ENCODE measurements at places on chromosomes 4 and X. TPM values are rescaled to one million over a fixed set of nuclear protein-coding genes. Genes with fewer than 3 reads are reported as not detected.

GRCh38 chr4:57044996-57045395, 65.2 kb downstream of the IGFBP7 start:
- no peaks in the 10 kb centered on the region for H3K36me3 ChIP-seq
- 0 out of 2 replicates have a peak overlapping the region, but pooled peaks have one; percentile 15 for H3K4me3 ChIP-seq
- H3K27me3 ChIP-seq = no peaks in the 10 kb centered on the region
- DNase-seq = peak; percentile 44

- peaks cover 22% of the 10 kb centered on the region for H3K36me3 ChIP-seq
- no peak overlapping the region for H3K4me3 ChIP-seq
- DNase-seq = no peak
- H3K27me3 ChIP-seq = no peaks in the 10 kb centered on the region
These were observed 74.9 kb downstream of the NSG1 start for GRCh38 chr4:4461850-4462249.

DNA sequence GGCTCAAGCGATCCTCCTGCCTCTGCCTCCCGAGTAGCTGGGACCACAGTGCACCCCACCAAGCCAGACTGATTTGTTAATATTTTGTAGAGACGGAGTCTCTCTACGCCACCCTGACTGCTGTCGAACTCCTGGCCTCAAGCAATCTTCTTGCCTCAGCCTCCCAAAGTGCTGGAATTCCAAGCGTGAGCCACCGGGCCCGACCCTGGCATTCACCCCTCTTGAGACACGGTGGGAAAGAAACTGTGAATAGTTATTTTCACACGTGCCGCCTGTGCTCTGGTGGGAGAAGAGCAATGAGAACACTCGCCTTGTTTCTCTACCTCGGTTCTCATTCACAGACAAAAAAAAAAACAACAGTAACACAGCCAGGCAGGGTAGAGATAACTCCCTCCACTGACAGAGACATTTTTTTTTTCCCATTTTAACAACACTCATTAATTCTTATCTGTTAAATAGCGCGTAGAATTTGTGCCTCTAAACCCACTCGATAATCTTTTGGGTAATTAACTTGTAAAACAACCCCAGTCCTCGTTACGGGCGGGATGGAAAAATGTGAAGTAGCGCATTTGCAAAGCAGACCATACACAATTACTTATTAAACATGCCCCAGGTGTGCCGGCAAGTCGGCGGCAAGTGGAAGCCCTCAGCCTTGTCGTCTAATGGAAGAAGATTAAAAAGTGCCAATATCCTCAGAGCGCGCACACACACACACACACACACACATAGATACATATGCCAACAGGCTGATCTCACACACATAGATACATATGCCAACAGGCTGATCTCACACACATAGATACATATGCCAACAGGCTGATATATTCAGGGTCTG, 103.3 kb downstream of the DHRSX start:
- H3K4me3 ChIP-seq = no peak overlapping the region
- no peaks in the 10 kb centered on the region for H3K27me3 ChIP-seq
- H3K36me3 ChIP-seq = no peaks in the 10 kb centered on the region

DNA sequence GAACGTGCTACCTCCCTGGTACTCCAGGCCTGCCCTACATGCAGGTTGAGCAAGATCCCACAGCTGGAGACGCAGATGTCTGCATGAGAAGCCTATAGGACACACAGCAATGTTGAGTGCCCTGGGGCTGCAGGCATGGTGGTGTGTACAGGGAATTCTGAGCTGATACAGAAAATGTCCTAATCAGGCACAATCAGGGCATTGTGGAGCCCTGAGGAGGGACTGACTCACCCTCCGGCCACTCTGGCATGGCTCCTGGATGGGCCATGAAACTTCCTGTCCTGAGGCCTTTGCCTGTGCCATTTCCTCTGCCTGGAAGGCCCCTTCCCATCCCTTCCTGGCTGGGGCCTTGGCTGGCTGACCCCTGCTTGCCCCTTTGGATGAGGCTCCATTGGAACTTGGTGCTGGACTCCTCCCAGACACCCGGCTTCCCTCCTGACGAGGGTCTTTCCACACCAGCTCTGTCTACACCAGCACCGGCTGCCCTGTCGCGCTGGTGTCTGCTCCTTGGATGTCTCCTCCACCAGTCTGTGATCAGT, 16.7 kb upstream of the AFAP1 start:
- H3K36me3 ChIP-seq = no peaks in the 10 kb centered on the region

DNA sequence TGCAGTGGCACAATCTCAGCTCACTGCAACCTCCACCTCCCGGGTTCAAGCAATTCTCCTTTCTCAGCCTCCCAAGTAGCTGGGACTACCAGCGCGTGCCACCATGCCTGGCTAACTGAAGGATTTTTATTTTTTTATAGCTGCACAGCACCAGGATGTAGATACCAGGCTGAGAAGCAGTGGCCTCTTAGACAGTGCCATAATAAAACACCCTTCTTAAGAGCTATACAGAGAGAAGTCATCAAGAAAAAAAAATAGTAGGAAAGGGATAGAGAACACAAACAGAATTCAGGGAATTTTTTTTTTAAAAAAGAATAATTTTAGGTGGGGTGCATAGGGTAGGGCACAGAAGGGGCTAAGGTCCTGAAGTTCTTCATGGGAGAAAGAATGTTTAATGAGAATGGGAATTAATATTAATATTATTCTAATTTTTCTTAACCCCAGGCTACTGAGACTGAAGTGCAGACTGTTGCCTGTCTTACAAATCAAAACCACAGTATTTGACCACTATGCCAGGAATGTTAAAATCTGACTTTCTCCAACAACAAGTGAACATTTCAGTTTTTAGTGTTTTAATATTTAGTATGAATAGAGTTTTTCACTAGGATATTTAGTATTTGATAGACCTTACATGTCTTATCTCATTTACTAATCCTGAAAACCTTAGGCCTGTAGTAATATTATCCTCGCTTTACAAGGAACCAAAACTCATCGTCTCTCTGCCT, 146.7 kb downstream of the KCNIP4 start:
- H3K4me3 ChIP-seq = peak overlapping the region; percentile 22
- DNase-seq = peak; percentile 40
- peaks cover 25% of the 10 kb centered on the region for H3K4me1 ChIP-seq
- H3K36me3 ChIP-seq = no peaks in the 10 kb centered on the region
- no peaks in the 10 kb centered on the region for H3K27me3 ChIP-seq
- H3K27ac ChIP-seq = peak overlapping the region; percentile 68

GRCh38 chr4:71210823-71211222, 128.0 kb upstream of the SLC4A4 start:
- peaks cover 59% of the 10 kb centered on the region for H3K4me1 ChIP-seq
- no peaks in the 10 kb centered on the region for H3K36me3 ChIP-seq
- H3K27ac ChIP-seq = peak overlapping the region; percentile 43
- DNase-seq = peak; percentile 56
- no peak overlapping the region for H3K4me3 ChIP-seq

- no peaks in the 10 kb centered on the region for H3K36me3 ChIP-seq
- no peaks in the 10 kb centered on the region for H3K27me3 ChIP-seq
- peaks cover 10% of the 10 kb centered on the region for H3K4me1 ChIP-seq
These were observed 2.9 kb upstream of the MSL3 start for GRCh38 chrX:11754958-11755645.

DNA sequence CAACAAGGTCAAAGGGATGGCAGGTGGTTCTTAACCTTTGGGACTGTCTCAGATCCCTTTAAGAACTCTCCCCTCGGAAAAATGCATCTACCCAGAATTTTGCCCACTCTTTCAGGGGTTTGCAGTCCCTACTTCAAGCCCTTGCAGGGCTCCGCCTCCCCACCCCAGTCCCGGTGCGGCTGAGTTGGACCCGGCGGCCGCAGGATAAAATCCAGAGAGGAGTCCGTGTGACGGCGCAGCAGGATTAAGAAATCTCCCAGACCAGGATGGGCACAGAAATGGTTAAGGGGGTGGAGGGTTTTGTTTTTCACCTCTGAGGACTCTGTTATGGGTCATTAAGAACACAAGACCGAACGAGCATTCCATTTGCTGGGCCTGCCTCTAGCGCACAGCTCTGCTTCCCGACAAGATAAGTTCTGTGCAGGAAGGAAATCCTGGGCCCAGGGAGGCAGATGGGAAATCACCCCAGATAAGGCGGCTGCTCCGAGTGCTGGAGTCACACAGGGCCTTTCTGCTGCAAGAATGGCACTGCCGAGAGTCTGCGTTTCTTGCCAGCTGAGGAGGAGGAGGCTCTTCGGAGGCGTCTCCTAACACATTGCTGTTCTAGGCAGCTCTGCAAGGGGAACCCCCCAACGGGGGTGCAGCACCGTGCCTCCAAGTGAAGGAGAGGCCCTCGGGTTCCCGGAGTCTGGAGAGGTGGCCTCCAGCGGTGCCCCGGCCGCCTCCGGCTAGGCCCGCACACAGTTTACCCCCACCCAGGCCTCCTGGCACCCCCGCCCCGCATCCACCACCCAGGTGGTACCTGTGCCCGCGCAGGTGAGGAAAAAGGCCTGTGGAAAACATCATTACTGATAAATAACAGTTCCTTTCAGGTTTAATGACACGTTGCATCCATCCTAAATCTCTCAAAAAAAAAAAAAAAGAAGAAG, 277.6 kb downstream of the BCOR start:
- peak overlapping the region; percentile 65 for H3K4me3 ChIP-seq
- H3K36me3 ChIP-seq = no peaks in the 10 kb centered on the region
- peaks cover 11% of the 10 kb centered on the region for H3K4me1 ChIP-seq
- no peak overlapping the region for H3K27ac ChIP-seq

DNA sequence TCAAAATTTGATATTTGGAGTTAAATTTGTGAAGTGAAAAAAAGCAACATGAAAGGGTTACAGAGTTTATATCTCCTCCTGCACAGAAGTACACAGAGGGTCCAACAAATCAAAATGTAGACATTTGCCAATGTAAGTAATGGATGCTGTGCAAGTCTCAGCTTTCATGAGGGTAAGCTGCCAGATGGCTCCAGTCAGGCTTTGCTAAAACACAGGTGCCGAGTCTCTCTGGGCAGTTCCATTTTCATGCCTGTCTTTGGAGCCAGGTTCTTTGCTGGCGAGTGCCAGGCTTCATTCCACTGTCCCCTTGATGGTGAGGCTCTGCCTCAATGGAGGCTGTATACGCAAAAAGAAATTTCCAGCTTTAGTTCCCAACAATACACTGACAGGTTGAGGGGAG, 27.9 kb downstream of the SLC4A4 start:
- no peak overlapping the region for H3K27ac ChIP-seq
- no peaks in the 10 kb centered on the region for H3K36me3 ChIP-seq
- H3K27me3 ChIP-seq = no peaks in the 10 kb centered on the region
- DNase-seq = no peak
- no peak overlapping the region for H3K4me3 ChIP-seq
- H3K4me1 ChIP-seq = no peaks in the 10 kb centered on the region

DNA sequence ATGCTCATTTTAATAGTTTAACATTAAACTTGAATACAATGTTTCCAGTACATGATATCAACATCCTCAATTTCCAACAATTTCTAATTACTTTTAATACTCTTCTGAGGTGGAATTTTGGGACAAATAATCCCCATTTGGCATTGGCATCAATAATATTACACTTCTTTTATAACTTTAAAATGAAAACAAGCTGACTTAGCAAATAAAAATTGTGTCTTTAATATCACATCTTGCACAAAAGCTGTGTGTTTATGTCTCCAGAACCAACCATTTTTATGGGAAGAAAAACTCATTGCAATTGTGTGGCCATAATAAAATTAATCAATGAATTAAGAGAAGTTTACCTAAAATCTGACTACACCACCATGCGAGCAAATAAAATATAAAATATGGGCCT, 2552.6 kb downstream of the PCDH7 start:
- no peaks in the 10 kb centered on the region for H3K4me1 ChIP-seq
- no peak overlapping the region for H3K27ac ChIP-seq
- no peaks in the 10 kb centered on the region for H3K36me3 ChIP-seq
- H3K4me3 ChIP-seq = no peak overlapping the region
- no peak for DNase-seq
- no peaks in the 10 kb centered on the region for H3K27me3 ChIP-seq

- no peaks in the 10 kb centered on the region for H3K4me1 ChIP-seq
- no peaks in the 10 kb centered on the region for H3K36me3 ChIP-seq
- no peak overlapping the region for H3K27ac ChIP-seq
- no peak overlapping the region for H3K4me3 ChIP-seq
These were observed 3.6 kb upstream of the LEF1 start for GRCh38 chr4:108172231-108172752.

Gene PROM1
- total RNA-seq = not detected

Gene PWWP3B
- total RNA-seq = not detected

Gene ERVMER34-1
- not detected for total RNA-seq

Gene PASD1
- not detected for total RNA-seq

Gene AGTR2
- not detected for total RNA-seq

Gene SLITRK4
- not detected for total RNA-seq

Gene CLDN24
- 0.51 TPM for total RNA-seq

Gene CFAP47
- total RNA-seq = not detected

Measured in GM23248 (cell line).